ENCODE measurements at places on chromosomes 7 and 10.

DNA sequence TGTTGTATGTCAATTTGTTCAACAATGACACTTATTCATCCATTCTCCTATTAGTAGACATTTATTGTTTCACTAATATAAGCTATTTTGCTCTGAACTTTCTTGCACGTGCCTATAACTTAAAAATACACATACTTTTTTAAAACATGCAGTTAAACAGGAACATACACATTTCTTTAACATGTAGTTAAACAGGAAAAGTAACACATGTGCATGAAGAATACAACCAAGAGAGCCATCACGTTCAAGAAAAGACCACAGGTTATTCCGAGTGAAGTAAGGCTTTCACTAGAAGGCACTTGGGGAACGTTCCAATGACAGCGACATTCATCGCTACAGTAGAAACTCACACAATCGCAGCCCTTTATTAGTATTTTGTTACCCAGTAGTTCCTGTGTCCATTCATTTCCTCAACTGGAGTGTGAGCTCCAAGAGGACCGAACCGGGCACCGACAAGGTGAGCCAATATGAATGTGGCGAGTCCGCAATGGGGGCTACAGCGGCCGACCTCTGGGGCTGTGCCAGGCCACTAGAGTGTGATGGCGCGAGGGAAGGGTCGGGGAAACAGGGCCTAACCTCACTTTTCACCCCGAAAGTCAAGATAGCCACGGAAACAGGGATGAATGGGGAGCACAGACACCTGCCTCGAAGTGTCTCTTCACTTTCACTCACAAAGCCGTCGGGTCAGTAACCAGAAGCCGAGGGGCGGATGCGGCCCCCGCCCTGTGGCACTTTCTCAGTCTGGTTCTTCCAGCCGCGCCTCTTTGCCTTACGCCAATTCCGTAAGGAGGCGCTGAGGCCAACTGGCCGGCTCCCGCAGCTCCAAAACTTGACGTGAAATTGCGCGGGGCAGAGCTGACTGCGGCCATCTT is 775 bp upstream of the SEPTIN7 start:
- peak; percentile 76 for DNase-seq

GRCh38 chr7:158302274-158303070 is 285.2 kb downstream of the PTPRN2 start:
- DNase-seq: no peak

- no peak for DNase-seq
Measured at GRCh38 chr10:3932597-3933375, 147.8 kb upstream of the KLF6 start.

DNA sequence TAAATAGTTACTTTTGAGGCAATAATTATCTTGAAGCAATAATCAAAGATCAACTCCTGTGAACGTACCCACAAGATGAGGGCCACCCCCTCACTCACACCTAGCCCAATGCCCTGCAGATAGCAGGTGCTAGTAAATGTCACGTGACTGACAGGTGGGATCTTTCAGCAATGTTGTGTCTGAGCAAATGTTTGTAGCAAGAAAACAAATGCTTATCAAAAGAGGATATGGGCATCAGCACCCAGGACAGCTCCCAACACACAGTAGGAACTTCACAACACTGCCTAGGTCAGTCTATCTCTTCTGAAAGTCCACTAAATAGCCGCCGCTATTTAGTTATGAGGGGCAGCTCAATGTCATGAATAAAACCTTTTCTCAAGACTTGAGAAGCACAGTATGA is 120.8 kb upstream of the PDLIM1 start:
- no peak for DNase-seq

DNA sequence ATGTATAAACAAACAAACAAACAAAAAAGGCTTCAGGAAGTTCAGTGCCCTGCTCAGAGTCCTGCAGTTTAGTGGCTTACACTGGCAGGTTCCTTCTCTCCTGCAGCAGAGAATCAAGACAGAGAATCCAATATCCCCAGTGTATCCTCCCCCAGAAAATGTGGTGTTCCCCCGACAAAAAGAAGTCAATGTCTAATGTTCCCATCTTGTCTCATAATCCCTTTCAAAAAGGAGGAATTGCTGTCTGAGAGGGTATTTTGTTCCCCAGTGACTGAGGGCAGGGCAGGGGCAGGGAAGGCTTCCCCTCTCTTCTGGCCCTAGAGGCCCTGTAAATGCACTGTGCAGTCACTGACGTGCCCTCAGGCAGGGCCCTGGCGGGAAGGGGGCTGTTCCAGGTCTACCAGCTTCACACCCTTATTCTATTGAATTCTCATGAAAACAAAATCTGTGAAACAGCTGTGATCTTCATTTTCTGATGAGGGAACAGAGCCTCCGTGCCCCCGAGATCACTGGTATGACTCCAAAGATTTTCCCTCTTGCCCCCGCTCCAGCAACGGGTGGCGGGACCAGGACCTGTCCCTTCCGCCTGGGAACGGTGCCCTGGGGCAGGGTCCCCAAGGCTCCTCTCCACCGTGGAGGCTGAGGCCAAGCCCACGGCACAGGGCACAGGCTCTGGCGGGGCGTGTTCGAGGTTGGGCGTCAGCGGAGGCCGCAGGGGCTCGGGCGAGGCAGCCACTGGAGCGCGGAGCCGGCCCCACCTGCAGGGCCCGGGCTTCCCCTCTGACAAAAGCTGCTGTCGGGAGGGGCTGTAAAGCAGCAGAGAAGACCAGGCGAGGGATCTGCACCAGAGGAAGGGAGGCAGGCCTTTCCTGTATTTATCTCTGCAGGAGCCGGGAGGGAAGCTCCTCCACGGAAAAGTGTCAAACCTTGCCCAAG is 13.4 kb upstream of the WDFY4 start:
- DNase-seq: no peak

GRCh38 chr7:129385116-129385515 is 49.1 kb upstream of the STRIP2 start:
- DNase-seq: no peak

GRCh38 chr10:70889291-70889690 is 926 bp upstream of the PCBD1 start:
- no peak for DNase-seq

DNA sequence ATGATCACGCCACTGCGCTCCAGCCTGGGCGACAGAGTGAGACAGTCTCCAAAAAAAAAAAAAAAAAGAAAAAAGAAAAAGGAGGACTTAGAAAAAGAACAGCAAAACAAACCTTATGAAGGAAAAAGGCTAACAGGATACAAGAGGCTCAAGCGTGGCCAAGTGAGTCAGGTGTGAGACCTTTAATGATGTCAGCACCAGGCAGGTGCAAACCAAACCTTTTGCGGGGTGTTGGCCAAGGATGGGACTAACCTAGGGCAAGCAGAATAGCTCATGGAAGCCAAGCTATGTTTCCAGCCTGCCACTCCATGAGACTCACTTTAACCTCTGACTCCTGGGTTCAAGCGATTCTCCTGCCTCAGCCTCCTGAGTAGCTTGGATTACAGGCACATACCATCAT is 11.3 kb upstream of the GNA12 start:
- no peak for DNase-seq

- DNase-seq: no peak
Measured at GRCh38 chr7:158161194-158161593, 426.4 kb downstream of the PTPRN2 start.

GRCh38 chr7:54333952-54334351 is 208.2 kb upstream of the VSTM2A start:
- no peak for DNase-seq

GRCh38 chr10:85657476-85658113 is 709.0 kb downstream of the GRID1 start:
- no peak for DNase-seq

DNA sequence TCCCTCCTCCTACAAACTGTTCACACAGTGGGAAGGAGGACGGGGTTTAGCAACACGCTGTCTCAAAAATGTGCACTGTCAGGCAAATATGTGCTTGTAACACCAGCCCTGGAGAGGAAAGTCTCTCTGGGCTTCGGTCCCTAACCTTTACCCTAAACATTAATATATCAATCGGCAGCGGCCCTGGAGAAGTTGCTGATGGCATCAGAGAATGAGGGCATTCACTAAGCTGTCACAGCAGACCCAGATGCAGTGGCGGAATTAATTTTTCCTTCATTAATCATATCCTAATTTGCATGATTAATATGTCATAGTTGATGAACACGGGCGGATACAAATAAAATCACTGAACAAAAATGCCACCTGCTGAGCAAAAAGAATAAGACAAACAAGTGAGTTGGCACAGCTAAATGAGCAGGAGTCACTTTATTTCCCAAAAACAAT is 45.2 kb upstream of the INSIG1 start:
- no peak for DNase-seq

DNA sequence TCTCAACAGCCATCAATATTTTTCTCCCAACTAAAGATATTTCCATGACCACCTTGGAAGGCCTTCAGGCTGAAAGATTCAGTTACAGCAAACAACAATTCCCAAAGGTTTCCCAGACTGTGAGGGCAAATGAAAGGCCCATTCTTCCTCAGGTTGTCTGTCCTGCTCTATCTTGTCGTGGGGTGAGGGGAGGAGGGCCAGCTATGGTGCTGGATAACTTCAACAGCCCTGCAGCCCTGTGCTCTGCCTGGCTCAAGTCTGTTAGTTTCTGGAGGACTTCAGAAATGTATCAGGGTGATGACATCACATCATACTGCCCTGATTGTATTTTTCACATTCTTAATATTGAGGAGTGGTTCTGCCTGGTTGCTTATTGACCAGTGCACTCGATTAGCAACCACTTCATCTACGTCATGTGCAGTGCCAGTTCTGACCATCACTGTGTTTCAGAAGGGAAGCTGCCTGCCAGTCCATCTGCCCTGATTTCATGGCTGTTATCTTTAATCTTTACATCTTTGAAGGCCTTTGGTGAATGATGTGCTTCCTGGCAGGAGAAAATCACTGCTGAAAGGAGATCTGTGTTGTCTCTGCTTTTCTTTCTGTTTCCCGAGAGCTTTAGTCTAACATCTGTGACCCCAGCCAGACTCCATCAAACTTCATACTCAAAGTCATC is 135.5 kb downstream of the NRF1 start:
- DNase-seq: no peak

- no peak for DNase-seq
Measured at GRCh38 chr10:99858849-99859248, 76.4 kb downstream of the ABCC2 start.

DNA sequence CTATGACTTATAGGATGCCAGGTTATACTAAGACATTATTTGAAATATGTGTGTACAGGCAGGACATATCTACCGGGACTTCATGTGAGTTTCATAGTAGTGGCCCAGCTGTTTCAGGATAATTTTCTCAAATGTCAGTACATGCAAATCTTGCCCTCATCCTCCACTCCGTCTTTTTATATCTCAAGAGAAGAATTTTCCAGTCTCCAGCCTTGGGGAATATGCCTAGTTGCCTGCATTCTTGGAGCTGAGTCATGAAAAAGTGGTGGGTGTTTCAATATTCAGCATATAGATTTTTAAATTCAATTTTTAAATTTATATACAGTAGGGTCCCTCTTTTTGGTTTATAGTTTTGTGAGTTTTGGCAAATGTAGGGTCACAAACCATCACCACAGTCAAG is 236.7 kb downstream of the OTUD1 start:
- DNase-seq: no peak

DNA sequence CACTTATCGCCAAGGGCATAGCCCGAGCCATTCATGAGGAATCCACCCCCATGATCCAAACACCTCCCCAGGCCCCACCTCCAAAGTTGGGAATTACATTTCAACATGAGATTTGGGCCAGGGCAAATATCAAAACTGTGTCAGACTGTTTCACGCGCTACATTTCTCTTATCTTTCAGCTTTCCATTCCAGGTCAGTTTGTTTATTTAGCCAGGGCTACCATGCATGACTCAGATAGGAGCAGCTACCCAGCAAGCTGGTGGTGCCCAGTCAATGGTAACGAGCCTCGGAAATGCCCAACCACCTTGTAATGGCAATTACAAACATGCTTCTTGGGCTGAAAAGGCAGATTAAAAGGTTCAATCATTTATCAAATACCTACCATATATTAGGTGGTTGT is 43.6 kb upstream of the BAMBI start:
- DNase-seq: no peak

- DNase-seq: no peak
Measured at GRCh38 chr10:104492329-104492940, 138.8 kb downstream of the CFAP58 start.

- DNase-seq: no peak
Measured at GRCh38 chr10:97011397-97011796, 174.4 kb downstream of the SLIT1 start.

- no peak for DNase-seq
Measured at GRCh38 chr10:122495406-122496340, 34.3 kb downstream of the HTRA1 start.

GRCh38 chr7:84389242-84389641 is 194.7 kb upstream of the SEMA3A start:
- no peak for DNase-seq

GRCh38 chr10:72316748-72317435 is 37.8 kb downstream of the DNAJB12 start:
- no peak for DNase-seq

- no peak for DNase-seq
Measured at GRCh38 chr7:102933763-102934162, 21.0 kb downstream of the LRRC17 start.

- DNase-seq: no peak
Measured at GRCh38 chr10:7082967-7083366, 327.9 kb downstream of the SFMBT2 start.

DNA sequence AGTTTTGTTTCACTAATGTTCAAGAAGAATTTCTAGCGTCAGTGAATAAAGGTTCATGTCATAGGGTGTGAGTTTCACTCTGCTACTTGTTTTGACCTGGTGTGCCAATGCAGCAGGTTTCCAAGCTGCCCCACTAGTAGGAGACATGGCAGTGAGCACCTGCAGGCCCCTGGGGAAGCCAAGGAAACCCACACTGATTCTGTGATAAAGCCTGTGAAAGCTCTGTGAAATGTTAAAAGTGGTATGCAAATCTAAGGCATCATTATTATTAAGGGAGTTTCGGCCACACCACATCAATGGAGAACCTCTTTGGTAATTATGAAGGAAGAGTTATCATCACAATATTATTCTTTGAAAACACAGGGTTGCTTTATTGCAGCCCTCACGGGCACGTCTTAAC is 46.4 kb downstream of the ABCB5 start:
- no peak for DNase-seq

DNA sequence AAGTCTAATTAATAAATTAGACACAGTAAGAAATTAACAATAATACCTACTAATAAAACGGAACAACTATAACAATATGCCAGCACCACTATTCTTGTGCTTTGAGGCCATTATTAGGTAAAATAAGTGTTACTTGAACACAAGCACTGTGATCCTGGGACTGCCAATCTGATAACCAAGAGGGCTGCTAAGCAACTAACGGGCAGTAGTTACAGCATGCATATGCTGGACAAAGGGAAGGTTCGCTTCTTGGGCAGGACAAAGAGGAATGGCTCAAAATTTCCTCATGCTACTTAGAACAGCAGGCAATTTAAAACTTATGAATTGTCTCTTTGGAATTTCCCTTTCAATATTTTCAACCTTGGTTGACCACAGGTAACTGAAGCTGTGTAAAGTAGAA is 718.6 kb downstream of the SORCS3 start:
- no peak for DNase-seq

- no peak for DNase-seq
Measured at GRCh38 chr10:100571084-100571856, 35.5 kb downstream of the HIF1AN start.

GRCh38 chr7:51261117-51261835 is 55.3 kb downstream of the COBL start:
- no peak for DNase-seq

All from stimulated activated CD4-positive, alpha-beta T cell treated with anti-CD3 and anti-CD28 coated beads, Interleukin-12 subunit alpha, Interleukin-12 subunit beta, amount 100 ng/mL, for 4 hours (primary cell).